ENCODE measurements at places on chromosomes 6 and 20. TPM values are rescaled to one million over a fixed set of nuclear protein-coding genes. Genes with fewer than 3 reads are reported as not detected.

HLA-DOB gene
- total RNA-seq: 1.6 TPM

DUSP15 gene
- total RNA-seq: 5.4 TPM

HMGCLL1 gene
- total RNA-seq: 1.0 TPM

BNIP5 gene
- total RNA-seq: not detected

GRCh38 chr6:143804835-143805239 lies 38.3 kb upstream of the LTV1 start:
- DNase-seq: no peak
- H3K36me3 ChIP-seq: peaks cover 4% of the 10 kb centered on the region
- no peaks in the 10 kb centered on the region for H3K27me3 ChIP-seq
- no peaks in the 10 kb centered on the region for H3K4me1 ChIP-seq
- no peak overlapping the region for H3K27ac ChIP-seq

DNA sequence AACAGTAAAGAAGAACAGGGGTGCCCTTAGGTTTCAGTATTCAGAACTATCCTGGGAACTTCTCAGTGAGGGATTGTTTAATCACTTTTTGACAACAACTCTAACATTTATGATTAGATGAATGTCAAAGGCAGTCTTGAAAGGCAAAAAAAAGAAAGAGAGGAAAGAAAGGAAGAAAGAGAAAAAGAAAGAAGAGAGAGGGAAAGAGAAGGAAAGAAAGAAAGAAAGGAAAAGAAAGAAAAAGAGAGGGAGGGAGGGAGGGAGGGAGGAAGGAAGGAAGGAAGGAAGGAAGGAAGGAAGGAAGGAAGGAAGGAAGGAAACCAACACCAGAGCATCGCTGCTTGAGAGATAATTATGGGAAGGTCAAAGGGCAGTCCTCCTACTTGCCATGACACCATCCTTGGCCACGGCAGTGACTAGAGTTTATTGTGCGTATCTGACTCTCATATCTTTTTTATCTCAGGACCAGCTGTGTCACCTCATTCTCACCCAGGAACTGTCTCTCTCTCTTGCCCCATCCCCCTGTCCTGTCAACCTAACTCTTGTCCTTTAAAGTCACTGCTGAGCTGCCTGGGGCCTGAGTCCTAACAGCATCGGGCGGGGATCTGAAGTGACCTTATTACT lies 96.8 kb upstream of the ATXN1 start:
- no peak for DNase-seq
- H3K27ac ChIP-seq: no peak overlapping the region
- H3K4me3 ChIP-seq: no peak overlapping the region

DNA sequence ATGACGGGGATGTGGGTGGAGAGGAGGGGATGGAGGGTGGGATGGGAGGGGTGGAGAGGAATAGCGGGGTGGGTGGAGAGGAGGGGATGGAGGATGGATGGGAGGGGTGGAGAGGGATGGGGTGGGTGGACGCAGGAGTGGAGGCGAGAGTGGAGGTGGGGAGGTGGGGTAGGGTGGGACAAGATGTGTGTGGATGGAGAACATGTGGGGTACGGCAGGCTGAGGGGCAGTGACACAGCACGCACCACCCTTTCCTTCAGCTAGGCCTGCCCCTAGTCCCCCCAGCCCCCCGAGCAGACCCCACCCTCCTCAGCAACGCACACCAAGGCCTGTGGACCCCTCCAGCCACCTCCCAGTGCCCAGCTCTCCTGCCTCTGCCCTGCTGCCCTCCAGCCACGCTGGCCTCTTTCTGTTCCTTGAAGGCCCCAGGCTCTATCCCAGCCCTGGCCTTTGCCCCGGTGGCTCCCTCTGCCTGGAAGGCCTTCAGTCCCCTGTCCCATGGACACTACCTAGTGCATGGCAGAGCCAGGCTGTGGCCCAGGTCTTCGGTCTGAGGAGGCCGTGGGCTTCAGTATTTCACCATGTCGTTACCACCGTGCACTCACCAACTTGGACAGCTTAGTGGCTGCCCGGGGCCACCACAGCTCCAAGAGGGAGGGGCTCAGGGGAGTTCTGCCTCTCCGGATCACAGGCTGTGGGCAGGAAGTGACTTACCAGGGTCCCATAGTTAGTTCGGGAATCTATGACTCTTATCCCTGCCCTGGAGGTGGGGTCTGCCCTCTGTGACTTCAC lies 78.4 kb upstream of the PMEPA1 start:
- H3K4me3 ChIP-seq: no peak overlapping the region
- H3K27ac ChIP-seq: no peak overlapping the region
- DNase-seq: no peak
- H3K36me3 ChIP-seq: no peaks in the 10 kb centered on the region
- H3K4me1 ChIP-seq: no peaks in the 10 kb centered on the region

DNA sequence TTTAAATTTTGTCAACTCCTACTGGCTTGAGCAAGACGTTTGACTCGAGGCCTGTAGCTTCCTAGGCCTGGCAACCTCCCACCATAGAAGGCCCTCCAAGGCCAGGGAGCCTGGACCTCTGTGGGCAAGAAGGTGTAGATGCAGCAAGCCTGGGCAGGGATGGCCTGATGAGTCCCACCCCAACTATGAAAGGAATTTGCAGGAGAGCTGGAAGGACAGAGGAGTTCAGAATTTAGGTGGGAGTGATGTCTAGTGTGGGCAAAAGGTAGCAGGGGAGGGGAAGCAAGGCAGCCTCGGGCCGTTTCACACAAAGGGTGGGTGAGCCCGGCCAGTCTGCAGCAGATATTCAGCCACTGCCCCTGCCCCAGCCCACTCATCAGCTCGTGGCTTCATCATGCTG lies 245.2 kb downstream of the CDH26 start:
- H3K27ac ChIP-seq: no peak overlapping the region
- H3K36me3 ChIP-seq: no peaks in the 10 kb centered on the region
- no peak overlapping the region for H3K4me3 ChIP-seq
- H3K27me3 ChIP-seq: no peaks in the 10 kb centered on the region
- DNase-seq: no peak
- no peaks in the 10 kb centered on the region for H3K4me1 ChIP-seq

DNA sequence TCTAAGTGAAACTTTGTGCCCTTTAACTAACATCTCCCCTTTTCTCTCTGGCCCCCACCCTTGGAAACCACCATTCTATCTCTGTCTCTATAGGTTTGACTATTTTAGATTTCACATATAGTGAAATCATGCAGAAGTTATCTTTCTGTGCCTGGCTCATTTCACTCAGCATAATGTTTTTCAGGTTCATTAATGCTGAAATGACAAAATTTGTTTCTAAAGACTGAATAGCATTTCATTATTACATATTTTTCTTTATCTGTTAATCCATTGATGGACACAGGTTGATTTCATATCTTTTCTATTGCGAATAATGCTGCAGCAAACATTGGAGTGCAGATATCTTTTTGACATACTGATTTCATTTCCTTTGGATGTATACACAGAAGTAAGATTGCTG lies 30.7 kb downstream of the MEI4 start:
- H3K4me1 ChIP-seq: no peaks in the 10 kb centered on the region
- H3K4me3 ChIP-seq: no peak overlapping the region
- H3K27ac ChIP-seq: no peak overlapping the region
- H3K27me3 ChIP-seq: no peaks in the 10 kb centered on the region

DNA sequence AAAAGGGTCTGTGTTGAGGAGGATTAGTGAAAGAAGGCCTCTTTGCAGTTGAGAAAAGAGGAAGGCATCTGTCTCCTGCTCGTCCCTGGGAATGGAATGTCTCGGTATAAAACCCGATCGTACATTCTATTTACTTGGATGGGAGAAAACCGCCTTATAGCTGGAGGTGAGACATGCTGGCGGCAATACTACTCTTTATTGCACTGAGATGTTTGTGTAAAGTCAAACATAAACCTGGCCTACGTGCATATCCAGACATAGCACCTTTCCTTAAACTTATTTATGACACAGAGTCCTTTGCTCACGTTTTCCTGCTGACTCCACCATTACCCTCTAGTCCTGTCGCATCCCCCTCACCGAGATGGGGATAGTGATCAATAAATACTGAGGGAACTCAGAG lies 4.5 kb downstream of the TDP2 start:
- H3K4me1 ChIP-seq: peaks cover 8% of the 10 kb centered on the region
- no peak for DNase-seq
- no peak overlapping the region for H3K4me3 ChIP-seq
- H3K36me3 ChIP-seq: peaks cover 3% of the 10 kb centered on the region
- no peaks in the 10 kb centered on the region for H3K27me3 ChIP-seq

- no peaks in the 10 kb centered on the region for H3K27me3 ChIP-seq
- no peak overlapping the region for H3K4me3 ChIP-seq
- H3K4me1 ChIP-seq: no peaks in the 10 kb centered on the region
- H3K36me3 ChIP-seq: no peaks in the 10 kb centered on the region
- peak; percentile 76 for DNase-seq
Observed at GRCh38 chr6:151009576-151009975, 144.1 kb downstream of the MTHFD1L start.

DNA sequence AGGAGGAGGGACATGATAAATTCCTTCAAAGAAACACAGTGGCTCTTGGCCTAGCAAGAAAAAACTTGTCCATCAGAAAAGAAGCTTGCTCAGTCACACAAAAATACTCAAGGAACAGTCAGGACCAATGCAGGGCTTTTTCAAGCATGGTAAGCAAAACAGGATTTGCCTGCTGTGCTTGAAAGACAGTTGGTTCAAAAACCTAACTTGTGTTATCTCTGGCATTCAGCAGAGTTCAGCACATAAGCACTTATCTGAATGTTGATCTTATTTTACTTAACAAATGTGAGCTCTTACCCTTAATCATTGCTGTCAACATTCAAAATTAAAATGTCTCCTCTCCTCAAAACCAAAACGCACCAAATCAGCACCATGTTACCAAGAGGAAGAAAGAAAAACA lies 38.3 kb downstream of the ATG5 start:
- no peaks in the 10 kb centered on the region for H3K27me3 ChIP-seq
- peaks cover 3% of the 10 kb centered on the region for H3K36me3 ChIP-seq
- H3K4me3 ChIP-seq: no peak overlapping the region
- peak overlapping the region; percentile 56 for H3K27ac ChIP-seq

DNA sequence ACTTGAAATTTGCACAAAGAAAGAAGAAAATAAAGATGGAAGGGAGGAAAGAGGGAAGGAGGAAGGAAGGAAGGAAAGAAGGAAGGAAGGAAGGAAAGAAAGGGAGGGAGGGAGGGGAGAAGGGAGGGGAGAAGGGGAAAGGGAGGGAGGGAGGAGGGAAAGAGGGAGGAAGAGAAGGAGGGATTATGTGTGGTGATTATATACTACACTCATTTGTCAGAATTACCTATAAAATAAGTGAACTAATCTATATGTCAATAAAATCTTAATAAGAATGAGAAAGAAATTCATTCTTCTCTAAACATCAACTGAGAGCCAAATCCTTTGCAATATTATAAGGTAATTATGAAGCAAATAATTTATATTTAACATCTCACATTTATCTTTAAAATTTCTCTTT lies 77.9 kb upstream of the TFAP2D start:
- H3K36me3 ChIP-seq: no peaks in the 10 kb centered on the region
- H3K27me3 ChIP-seq: no peaks in the 10 kb centered on the region
- no peak overlapping the region for H3K27ac ChIP-seq
- no peak for DNase-seq
- no peak overlapping the region for H3K4me3 ChIP-seq

GRCh38 chr6:165876588-165876987 lies 213.5 kb upstream of the PDE10A start:
- no peaks in the 10 kb centered on the region for H3K36me3 ChIP-seq
- H3K27ac ChIP-seq: peak overlapping the region; percentile 23
- peak; percentile 64 for DNase-seq
- H3K4me1 ChIP-seq: peaks cover 16% of the 10 kb centered on the region
- H3K27me3 ChIP-seq: no peaks in the 10 kb centered on the region

DNA sequence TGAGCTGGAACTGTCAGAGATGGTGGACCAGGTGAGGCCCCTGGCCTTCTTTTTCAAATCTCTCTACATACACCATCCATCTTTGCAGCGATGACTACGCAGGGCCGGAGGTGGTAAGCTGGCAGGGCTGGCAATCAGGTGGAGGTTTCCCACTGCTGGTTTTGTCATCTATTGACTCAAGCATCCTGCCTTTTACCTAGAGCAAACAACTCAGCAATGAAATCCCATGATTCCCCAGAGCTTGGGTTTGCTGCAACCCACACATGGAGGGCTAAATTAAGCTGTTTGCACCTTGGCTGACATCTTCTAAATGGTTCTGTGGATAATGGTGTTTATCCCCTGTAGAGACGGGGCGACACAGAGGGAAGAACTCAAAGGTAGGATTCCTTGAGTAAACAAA lies 170.2 kb downstream of the SCP2D1 start:
- no peak overlapping the region for H3K27ac ChIP-seq
- H3K27me3 ChIP-seq: no peaks in the 10 kb centered on the region
- H3K4me1 ChIP-seq: no peaks in the 10 kb centered on the region
- H3K4me3 ChIP-seq: no peak overlapping the region
- DNase-seq: no peak

DNA sequence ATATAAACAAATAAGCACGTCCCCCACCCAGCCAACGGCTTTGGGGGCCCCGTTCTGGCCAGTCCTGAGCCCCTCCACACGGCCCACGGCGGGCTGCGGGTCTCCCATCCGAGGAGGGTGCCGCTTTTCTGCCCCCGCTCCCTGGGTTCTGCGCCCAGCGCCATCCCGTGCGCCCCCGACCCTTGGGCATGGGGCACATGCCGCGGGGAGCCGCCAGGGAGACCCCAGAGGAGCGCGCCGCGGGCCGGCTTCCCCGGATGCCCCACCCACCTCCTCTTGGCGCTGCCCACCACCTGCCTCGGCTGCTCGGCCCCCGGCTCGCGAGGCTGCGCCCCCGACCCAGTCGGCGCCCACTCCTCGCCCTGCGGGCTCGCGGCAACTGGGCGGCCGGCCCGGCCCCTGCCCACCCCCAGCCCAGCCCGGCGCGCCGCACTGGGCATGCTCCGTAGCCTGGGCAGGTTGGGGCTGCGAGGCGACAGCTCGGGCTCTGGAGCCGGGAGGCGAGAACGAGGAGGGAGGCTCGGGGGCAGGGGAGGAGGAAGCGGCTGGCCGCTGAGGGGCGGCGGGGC lies 570 bp upstream of the PLCB4 start:
- H3K4me3 ChIP-seq: peak overlapping the region; percentile 72
- peak overlapping the region; percentile 73 for H3K27ac ChIP-seq
- no peaks in the 10 kb centered on the region for H3K27me3 ChIP-seq
- H3K36me3 ChIP-seq: no peaks in the 10 kb centered on the region

GRCh38 chr20:62880935-62881661 lies 19.5 kb upstream of the TCFL5 start:
- H3K27ac ChIP-seq: no peak overlapping the region
- no peak for DNase-seq
- peaks cover 14% of the 10 kb centered on the region for H3K4me1 ChIP-seq
- peaks cover 14% of the 10 kb centered on the region for H3K36me3 ChIP-seq

- H3K4me3 ChIP-seq: no peak overlapping the region
- peaks cover 19% of the 10 kb centered on the region for H3K4me1 ChIP-seq
- no peak for DNase-seq
- peaks cover 17% of the 10 kb centered on the region for H3K36me3 ChIP-seq
- H3K27ac ChIP-seq: no peak overlapping the region
- no peaks in the 10 kb centered on the region for H3K27me3 ChIP-seq
Observed at GRCh38 chr6:35093118-35093445, 48.1 kb downstream of the TCP11 start.

All from thyroid gland (tissue), 4 donors.